ENCODE measurements at places on chromosomes 2 and 18.

GRCh38 chr18:48904847-48905394 is 45.8 kb downstream of the SMAD7 start:
- no peak for DNase-seq

DNA sequence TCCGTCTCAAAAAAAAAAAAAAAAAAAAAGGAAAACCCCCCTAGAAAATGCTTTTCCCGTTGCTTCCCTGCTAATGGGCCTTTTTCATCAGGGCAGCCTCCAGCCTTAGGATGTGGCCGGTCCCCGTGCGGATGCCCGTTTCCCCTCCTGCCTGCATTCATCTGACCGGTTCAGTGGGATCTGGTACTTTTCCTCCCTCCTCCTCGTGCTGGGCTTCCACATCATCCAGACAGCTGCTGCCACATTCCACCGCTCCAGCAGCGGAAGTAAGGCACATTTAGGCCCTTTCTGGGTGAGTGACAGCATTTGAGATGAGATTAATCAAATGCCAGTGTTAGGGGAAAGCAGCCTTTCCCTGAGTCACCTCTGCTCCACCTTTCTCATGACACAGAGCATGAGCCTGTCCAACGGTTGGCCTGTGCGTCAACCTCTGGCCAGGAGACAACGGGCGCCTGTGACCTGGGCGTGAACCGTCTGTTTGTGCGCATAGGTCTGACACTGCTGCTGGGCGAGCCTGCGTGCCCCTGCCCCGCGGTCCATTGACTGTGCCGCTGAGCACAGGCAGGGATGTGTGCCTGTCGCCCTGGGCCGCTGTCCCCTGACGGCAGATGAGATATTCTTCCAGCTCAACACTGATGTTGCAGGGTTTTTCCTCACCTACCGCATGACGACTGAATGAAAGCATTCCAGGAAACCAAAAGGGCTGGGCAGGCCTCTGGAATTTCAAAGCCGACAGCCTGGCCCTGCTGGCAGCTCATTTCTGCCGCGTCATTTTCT is 174.0 kb downstream of the TGIF1 start:
- no peak for DNase-seq

DNA sequence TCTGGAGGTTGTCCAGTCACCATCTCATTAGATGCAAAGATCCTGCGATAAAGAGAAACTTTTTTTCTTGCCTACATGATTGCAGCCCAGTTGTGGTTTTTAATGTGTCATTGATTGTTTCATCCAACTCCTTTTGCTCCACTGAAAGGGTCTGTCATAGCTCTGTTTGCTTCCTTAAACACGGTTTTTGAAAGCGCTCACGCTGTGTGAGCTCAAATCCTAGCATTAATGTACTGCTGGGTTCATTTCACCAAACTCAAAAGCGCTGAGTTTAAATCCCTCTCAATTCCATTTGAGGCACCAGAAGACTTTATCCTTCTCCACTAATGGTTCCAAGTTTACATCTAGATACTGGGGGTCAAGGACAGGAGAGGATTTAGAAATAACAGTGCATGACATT is 53.6 kb downstream of the CDK15 start:
- DNase-seq, result no peak

- no peak for DNase-seq
Measured at GRCh38 chr2:238101891-238102841, 2.0 kb downstream of the ESPNL start.

DNA sequence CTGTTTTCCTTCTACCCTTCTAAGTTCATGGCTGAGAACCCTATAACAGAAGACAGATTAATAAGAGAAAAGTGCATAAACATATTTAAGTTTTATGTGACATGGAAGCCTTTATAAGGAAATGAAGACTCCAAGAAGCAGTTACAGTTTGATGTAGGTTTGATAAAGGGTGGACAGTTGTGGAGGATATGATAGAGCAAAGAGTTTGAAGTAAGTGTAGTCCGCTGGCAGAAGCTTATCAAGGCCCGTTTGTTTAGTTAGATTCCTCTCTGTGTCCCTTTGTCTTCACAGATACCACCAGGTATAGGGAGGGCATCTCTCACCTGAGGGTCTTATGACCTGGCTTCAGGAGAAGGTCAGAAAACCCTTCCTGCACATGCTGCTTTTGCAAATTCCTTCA is 10.4 kb upstream of the CASP8 start:
- DNase-seq, result no peak

GRCh38 chr2:85547089-85547858 is 8.3 kb downstream of the MAT2A start:
- DNase-seq, result no peak

DNA sequence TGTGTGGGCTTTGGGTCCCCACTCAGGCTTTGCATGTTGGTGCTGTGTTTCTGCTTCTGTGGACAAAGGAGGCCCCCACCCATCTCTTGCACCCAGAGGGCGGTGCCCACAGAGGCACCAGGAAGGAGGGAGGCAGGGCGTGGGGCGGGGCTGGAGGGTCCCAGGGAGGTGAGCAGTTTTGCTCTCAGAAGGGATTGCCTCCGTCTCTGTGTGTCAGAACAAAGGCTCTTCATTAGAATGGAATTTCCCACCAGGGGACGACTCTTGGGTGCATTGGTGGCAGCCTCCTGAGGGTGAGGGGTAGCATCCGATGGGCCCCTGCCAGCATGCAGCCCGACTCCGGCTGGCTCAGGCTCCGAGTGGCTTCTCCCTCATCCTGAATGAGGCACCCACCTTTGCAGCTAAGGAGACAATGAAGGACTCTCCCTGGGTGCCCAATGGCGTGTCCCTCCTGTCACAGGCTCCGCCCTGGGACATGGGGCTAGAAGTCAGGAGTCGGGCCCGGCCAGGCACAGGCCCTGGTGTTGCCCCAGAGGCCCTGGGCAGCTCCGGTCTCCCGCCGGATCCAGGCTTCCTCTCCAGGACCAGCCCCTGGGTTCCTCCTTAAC is 7.0 kb upstream of the ERFE start:
- DNase-seq, result no peak

DNA sequence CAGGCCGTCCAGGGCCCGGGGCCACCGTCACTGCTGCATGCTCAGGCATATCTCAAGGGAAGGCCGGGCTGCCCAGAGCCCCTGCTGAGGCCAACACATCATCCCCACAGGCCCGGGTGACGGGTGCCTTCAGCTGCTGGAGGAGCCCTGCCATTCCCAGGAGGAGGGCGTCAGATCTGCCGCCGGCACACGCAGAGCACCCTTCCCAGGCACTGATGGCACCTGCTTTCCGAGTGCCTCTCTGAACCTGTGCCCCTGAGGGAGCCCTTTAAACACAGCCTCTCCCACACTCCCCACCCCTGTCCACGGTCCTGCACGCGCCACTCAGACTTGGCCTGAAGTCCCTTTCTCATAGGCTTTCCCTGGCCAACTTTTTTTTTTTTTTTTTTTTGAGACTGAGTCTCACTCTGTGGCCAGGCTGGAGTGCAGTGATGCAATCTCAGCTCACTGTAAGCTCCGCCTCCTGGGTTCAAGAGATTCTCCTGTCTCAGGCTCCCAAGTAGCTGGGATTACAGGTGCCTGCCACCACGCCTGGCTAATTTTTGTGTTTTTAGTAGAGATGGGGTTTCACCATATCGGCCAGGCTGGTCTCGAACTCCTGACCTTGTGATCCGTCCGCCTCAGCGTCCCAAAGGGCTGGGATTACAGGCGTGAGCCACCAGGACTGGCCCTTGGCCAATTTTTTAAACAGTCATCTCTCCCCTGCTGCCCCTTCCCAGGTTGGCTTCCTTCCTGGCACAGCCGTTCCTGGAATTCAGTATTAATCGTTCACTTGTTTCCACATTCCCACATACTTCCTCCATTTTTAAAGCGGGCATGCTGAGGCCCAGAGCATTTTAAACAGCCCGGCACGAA is 211.7 kb downstream of the NDUFA10 start:
- DNase-seq, result no peak

DNA sequence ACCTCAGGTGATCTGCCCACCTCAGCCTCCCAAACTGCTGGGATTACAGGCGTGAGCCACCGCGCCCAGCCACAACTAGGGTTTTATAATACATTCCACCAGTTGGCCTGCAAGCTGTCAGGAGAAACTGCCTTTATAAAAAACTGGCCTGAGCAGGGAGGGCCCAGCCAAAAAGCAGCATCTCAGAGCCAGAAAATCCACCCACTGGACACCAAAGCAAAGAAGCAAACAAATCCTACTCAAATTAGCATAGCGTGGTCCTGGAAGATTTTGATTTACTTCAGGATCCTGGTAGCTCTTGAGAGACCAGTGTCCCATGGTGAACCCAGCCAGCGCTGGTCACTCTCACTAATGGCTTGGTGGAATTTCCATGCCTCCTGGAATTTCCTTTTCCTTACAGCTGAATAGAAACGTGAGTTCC is 60.0 kb upstream of the PXDN start:
- no peak for DNase-seq

Data from stimulated activated CD4-positive, alpha-beta T cell treated with anti-CD3 and anti-CD28 coated beads, Interleukin-1b, Interleukin-23, amount 100 ng/mL, for 4 hours (primary cell).